Bronchus fibroblast of lung (primary cell): ENCODE measurements at places on chromosomes 16 and 17. TPM values are rescaled to one million over a fixed set of nuclear protein-coding genes. Genes with fewer than 3 reads are reported as not detected.

The FNDC8 gene
- not detected in 2 replicates for total RNA-seq

The SLC4A1 gene
- not detected in 2 replicates for total RNA-seq

The IFT20 gene
- total RNA-seq = 34.1 and 34.3 TPM in 2 replicates

The C17orf58 gene
- 14.0 TPM in 2 replicates for total RNA-seq

The KRTAP9-2 gene
- total RNA-seq = not detected in 2 replicates

The PDE6G gene
- total RNA-seq = 1.3 and 2.2 TPM in 2 replicates

The TSEN54 gene
- 15.3 and 20.8 TPM in 2 replicates for total RNA-seq

The C16orf54 gene
- not detected in 2 replicates for total RNA-seq
